GM23338 (cell line): ENCODE measurements at places on chromosomes 13 and 19. TPM values are rescaled to one million over a fixed set of nuclear protein-coding genes. Genes with fewer than 3 reads are reported as not detected.

Gene SIGLEC5
- polyA plus RNA-seq = not detected in 2 replicates

Gene PRKACA
- polyA plus RNA-seq = 12.3 and 13.0 TPM in 2 replicates

Gene SGCG
- polyA plus RNA-seq = not detected in 2 replicates

Gene ZNF667
- 4.9 and 5.6 TPM in 2 replicates for polyA plus RNA-seq

- DNase-seq = no peak
Observed at GRCh38 chr13:47886314-47886713, 114.8 kb downstream of the SUCLA2 start.

DNA sequence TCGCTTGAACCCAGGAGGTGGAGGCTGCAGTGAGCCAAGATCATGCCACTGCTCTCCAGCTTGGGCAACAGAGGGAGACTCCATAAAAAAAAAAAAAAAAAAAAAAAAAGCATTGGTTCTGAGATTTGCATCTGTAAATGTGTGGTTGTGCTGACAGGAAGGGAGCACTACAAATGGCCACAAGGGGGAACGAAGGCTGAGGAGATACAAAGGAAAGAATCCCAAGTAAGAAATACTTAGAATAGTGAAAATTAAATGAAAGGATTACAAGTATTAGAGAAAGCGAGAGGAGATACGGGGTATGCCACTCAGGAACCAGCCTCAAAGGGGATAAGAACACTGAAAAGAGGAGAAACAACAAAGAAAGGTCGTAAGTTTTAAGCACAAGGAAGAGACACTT is 284.9 kb downstream of the KLF12 start:
- peak; percentile 86 for DNase-seq

- peak; percentile 90 for DNase-seq
Observed at GRCh38 chr19:52453324-52454094, at the start of gene ZNF578. Gene ZNF578, plus strand, starts transcription at chr19:52453553. Its CDS starts 48,293 bp downstream, at chr19:52501846.

- no peak for DNase-seq
Observed at GRCh38 chr13:110410936-110411687, 104.0 kb downstream of the COL4A2 start.
